Hematopoietic multipotent progenitor cell treated with erythropoietin and hydrocortisone succinate and interleukin-3 and kit ligand, for 4 days (in vitro differentiated cells): ENCODE measurements at places on chromosomes 6 and 20.

GRCh38 chr6:110581679-110582078, 105.3 kb upstream of the SLC22A16 start:
- DNase-seq = no peak

DNA sequence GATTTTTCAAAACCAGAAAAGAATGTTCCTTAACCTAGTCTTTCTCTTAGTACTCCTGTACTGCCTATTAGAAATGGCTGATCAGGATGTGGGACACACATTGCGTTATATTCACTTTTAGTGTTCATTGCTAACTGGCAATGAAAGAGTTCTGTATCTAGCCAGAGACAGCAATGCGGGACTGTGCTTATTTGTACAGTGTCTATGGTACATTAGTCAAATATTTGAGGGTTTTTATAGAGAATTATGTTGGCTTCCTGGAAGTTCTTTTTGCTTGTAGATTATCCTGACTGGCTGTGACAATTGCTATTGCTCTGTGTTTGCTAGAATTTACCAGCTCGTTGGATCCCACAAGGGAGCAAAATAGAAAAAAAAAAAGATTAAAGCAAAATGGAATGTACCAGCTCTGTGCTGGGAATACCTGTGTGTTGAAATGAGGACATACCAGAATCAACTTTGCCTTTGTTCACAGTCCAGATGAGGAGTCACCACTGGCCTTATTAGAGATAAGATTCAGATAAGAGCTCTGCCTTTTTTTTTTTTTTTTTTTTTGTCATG, 22.4 kb upstream of the IFNGR1 start:
- no peak for DNase-seq

- DNase-seq = peak; percentile 38
These were observed 937 bp downstream of the ZNF318 start for GRCh38 chr6:43368259-43369160.

- peak; percentile 0 for DNase-seq
These were observed 953.7 kb downstream of the TFAP2A start for GRCh38 chr6:9461188-9461587.

DNA sequence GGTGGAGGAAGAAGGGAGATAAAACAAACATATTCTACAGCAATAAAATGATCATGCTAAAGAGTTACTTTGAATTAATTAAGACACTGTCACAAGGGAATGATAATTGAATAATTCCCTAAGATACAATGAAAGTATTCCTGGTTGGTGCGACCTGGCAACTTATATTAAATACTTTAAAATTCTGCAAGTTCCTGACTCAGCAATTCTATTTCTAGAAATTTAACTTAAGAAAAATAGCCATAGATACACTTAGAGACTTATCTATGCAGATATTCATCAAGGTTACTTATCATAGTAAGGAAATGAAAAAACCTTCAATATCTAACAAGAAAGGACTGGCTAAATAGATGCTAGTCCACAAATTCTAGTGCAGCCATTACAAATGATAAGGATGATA, 156.0 kb downstream of the BACH2 start:
- DNase-seq = no peak

GRCh38 chr6:118558464-118559217, 10.5 kb downstream of the PLN start:
- peak; percentile 71 for DNase-seq

DNA sequence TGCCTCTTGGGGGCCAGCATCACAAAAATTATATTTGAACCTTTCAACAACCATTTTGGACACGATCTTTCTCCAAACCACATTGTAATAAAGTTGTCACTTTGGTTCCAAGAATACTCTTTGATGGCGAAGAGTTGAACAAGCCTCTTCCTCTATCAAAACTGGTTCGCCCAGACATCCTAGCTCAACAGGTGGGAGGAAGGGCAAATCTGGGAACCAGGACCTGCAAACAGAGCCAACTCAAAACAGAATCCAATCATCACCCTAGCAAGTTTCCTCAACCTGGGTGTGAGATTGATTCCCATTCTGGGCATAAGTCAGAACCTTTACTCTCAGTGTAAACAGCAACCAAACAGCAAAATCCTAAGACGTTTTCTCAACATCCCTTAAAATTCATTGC, 141.2 kb upstream of the RREB1 start:
- DNase-seq = no peak

DNA sequence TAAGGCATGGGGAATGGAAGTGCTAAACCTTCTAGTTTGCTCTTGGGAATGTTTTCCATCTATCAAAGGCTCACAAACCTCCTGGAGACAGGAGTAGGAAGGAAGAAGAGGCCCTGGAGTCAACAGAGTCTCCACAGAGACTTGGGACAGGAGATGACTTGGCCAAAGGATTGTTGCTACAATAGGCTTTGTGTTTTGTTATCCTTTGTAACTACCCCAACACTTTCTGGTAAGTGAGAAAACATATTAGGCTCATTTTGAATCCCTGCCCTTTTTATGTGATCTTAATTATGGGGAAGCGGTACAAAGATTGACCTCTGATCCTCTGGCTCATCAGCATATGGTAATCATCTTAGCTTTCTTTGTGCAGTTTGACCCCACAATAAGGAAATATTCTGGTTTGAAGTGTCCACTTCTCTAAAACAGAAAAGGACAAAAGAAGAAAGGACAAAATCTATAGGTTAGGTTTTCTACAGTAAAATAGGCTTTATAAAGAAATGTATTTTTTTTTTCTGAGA, 24.1 kb upstream of the GTF3C6 start:
- DNase-seq = no peak

- no peak for DNase-seq
These were observed 14.8 kb downstream of the HEY2 start for GRCh38 chr6:125764121-125764671.

GRCh38 chr6:128112494-128112893, 211.6 kb upstream of the THEMIS start:
- DNase-seq = no peak

- no peak for DNase-seq
These were observed 51.3 kb downstream of the AKAP12 start for GRCh38 chr6:151290877-151291721.

DNA sequence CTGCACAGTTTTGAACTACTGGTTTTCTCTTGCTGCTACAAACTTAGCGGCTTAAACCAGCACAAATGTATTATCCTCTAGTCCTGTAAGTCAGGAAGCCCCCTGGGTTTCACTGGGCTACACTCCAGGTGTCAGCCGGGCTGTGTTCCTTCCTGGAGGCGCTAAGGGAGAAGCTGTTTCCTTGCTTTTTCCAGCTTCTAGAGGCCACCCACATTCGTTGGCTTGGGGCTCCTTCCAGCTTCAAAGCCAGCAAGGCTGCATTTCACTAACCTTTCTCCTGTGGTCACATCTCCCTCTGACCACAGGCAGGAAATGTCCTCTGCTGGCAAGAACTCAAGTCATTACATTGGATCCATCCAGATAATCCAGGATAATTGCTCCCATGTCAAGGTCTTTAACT, 350.6 kb upstream of the PLCB4 start:
- no peak for DNase-seq

DNA sequence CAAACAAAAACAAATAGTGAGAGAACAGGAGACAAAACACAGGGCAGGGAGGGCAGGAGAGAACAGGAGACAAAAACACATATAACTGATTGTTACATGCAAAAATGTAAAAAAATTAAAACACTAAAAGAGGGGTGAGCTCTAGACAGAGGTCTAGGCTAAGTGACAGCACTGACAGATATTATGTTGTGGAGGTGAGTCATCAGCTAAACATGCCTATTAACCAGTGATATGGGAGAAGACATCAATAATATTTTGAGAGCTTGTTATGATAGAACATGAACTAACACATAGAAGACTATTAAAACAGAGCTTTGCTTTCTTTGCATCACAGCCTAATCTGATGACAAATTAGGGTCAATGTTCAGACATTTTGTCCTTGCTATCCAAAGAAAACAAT, 972.7 kb downstream of the PRIM2 start:
- no peak for DNase-seq

DNA sequence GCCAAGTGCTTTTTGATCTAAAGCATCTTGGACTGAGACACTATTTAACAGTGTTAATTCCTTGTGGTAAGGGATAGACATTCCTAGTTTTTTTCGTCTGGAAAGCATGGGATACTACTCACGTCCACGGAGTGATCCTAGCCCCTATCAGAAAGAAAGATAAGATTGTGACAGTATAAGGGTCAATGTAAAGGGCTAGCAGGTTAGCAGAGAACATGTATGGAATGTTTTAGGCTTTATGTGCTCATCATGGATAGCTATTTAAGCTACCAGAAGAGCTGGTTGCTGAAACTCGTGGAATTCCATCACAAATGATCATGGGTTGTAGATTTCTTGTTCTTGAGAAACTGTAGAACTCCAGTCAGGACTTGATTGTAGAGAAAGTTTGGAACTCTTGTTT, 32.1 kb downstream of the CYB5R4 start:
- DNase-seq = no peak

DNA sequence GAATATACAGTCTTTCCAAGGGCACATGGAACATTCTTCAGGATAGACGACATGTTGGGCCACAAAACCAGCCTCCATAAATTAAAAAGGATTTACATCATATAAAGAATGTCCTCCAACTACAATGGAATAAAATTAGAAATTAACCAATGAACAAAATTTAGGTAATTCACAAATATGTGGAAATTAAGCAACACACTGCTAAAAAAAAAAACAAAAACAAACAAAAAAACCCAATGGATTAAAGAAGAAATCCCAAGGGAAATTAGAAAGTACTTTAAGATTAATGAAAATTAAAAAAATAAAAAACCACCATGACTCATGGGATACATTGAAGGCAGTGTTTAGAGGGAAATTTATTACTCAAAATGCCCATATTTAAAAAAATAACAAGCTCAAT, 21.4 kb upstream of the NT5E start:
- no peak for DNase-seq

GRCh38 chr20:46057856-46058598, 29.0 kb downstream of the SLC12A5 start:
- DNase-seq = peak; percentile 75

DNA sequence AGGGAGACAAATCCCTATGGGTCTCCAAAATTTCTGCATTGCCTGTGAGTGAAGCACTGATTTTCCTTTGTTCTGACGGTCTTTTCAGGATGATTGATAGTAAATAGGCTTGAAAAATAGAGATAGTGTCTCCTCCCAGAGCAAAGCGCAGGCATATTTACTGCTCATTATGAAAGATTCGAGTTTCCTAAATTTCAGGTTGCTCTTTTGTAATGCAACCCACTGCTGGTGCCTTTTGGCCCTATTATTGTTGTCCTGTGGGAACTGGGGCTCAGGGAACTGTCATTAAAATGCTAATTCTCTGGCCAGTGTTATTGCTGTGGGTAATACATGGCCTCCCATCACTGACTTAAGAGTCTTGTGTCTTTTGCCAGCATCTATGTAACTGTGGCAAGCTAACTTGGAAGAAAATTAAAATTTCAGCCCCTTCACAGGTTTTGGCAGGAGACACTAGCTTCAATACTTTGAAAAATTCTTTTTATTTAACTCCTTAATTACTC, 754.1 kb upstream of the MAP3K7 start:
- DNase-seq = no peak

- DNase-seq = no peak
These were observed 159.2 kb downstream of the PLCB4 start for GRCh38 chr20:9227896-9228615.

DNA sequence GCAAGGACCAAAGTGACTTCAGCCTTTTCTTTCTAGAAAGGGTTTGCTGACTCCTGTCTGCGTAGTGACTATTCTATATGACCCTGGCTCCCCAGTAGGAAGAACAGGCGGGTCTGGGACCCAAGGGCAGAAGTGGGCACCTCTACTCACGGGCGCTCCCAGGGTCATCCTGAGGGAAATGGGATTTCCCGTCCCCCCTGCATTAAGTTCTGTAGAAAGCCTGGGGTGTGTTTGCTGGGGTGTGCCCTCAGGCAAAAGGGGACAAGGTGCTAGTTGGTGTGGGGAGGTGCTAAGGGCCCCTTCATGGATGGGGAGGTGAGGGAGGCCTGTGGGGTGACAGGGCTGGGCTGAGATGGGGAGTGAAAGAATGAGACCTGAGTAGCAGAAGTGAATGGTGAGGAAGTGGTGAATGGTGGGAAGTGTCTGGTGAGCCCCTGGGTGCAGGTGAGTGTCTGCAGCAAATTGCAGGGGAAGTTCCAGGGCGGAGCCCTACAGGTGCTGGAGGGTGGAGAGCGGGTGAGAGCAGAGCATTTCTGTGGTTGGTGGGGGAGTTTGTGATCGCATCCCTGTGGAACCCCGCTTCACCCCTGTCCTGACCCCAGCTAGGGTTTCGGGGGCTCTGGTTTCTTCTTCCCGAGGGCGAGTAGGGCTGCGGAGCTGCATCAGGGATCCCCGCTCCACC, 21.1 kb downstream of the RAET1L start:
- no peak for DNase-seq

GRCh38 chr6:160106701-160107100, 14.9 kb upstream of the SLC22A1 start:
- DNase-seq = no peak

GRCh38 chr6:76681781-76682180, 609.3 kb upstream of the IMPG1 start:
- DNase-seq = no peak

DNA sequence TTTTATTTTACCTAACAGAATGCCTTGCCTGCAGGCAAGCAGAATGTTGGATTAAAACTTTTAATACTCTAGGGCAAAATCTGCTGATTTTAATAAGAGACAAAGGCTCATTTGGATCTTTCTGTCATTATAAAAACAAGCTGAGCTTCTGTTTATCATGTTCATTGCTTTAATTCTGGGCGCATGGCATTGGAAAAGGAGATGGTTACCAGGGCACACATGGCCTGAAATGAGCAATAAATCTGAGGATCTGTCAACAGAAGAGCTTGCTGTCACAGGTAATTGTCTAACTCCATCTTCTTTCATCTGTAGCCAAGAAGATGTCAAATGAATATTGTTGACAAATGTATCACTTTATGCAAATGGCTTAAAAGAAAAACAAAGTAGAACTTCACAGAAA, 439.6 kb downstream of the DOK5 start:
- DNase-seq = no peak
